Panc1 (cell line): ENCODE measurements at places on chromosomes 11 and 22.

GRCh38 chr11:460331-461199 lies 10.5 kb downstream of the PTDSS2 start:
- DNase-seq, result no peak

DNA sequence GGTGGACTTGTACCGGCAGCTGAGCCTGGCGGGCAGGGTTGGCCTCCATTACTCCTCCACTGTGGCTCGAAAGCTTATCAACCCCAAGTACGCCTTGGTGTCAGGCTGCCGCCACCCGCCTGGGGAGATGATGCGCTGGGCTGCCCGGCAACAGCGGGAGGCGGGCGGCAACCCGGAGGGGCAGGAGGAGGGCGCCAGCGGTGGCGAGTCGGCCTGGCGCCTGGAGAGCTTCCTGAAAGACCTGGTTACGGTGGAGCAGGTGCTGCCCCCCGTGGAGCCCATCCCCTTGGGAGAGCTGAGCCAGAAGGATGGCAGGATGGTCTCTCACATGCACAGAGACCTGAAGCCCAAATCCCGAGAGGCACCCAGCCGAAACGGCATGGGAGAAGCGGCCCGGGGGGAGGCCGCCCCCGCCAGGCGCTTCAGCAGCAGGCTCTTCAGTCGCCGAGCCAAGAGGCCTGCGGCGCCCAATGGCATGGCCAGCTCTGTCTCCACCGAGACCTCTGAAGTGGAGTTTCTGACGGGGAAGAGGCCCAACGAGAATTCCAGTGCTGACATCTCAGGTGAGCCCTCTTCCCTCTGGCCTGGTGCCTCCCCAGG lies 26.7 kb downstream of the FAM83F start:
- no peak for DNase-seq

- no peak for DNase-seq
Measured at GRCh38 chr11:125701858-125702621, 21.4 kb upstream of the ACRV1 start.

- DNase-seq, result no peak
Measured at GRCh38 chr11:118295815-118296454, 8.6 kb upstream of the CD3E start.

DNA sequence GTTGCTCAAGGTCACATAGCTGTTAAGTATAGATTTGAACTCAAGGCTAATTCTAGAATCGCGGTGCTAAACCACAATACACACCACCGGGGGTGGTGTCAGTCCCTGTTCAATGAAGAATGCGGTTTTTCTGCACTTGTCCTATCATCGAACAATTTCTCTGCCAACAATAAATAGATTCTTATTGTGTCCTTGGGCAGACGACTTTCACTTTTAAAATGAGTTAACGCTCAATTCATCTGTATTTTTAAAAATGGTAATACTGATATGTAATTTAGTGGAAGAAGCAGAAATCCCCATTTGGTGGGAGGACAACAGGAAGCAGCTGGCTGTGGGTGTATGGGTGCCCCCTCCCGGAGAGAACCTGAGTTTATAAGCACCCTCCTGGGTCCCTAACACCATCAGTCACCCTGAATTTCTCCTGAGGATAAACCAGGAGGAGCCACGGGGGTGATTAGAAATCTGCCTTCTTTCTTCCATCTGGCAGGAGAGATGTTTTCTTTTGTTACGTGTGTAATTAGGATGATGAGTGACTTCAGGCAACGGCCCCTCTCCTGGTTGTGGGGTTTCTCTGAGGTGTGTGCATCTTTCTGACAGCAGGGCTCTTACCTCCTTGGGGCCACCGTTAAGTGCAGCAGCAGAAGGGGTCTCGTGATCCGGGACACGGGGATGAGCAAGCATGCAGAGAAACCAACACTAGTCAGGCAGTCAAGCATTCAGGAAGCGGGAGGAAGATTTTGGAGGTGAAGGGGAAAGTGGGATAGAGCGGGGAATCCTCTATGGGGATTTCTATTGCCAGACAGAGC lies 87.7 kb downstream of the GRAMD1B start:
- no peak for DNase-seq

DNA sequence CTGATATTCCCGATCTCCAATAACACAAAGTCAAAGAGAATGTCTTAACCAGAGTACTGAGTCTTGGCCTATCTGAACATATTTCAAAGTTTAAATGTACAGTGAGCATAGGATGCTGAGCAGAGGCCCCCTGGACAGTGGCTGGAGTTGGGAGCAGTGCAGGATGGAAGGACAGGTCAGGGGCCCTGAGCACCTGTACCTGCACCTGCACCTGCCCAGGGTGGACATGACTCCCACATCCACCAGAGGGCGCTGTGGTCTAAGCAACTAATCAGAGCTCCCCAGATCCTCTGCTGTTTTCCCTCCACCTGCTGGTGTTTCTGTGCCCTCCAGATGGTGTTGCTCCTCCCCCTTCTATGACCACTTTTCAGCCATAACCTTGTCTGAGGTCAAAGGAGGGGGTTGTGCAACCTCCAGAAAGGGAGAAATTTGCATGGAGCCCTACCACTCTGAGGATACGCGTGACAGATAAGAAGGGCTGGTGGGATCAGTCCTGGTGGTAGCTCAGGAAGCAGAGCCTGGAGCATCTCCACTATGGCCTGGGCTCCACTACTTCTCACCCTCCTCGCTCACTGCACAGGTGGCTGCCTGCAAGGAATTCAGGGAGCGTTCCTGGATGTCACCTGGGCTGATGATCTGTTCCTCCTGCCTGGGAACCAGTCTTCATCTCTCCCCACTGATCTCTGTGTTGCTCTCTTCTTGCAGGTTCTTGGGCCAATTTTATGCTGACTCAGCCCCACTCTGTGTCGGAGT lies 49.1 kb upstream of the VPREB1 start:
- DNase-seq, result peak; percentile 59
